ENCODE measurements at places on chromosomes 12 and 14.

GRCh38 chr12:26379777-26380467 lies 184.5 kb downstream of the SSPN start:
- DNase-seq: no peak

- no peak for DNase-seq
These were observed 52.2 kb upstream of the COCH start for GRCh38 chr14:30822080-30822571.

DNA sequence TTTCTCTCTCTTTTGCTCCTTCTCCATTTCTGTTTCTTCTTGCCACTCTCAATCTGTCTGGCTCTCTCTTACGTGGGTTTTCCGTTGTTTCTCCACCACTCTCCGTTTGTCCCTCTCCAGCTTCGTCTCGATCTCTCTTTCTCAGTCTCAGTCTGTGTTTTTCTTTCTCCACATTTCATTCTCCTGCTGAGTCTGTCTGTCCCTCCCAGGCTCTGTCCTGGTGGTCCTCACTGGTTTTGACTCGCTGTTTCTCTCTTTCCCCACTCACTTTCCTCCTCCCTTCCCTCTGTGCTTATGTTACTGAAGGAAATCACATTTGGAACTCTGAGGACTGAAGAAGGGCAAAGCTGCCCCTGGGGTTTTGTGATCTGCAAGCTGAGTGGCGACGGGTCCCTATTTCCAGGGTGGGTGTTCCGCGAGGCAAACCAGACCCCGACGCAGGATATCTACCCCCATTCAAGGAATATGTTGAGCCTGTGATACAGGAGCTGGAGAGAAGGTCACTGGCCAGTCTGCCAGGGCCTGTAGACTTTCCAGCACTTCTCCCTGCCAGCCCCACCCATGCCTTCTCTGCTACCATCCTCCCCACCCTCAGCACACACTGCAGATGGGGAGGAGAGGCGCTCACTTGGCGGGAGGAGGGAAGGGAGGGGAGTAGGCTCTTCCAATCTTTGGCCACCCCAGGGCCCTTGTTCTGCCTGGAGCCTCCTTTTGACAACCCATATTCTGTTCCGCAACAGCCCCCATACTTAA lies 102.7 kb upstream of the MAP1LC3B2 start:
- DNase-seq: no peak

- no peak for DNase-seq
These were observed 48.3 kb downstream of the NFKBIA start for GRCh38 chr14:35355981-35356841.

GRCh38 chr12:68477261-68477772 lies 133.4 kb upstream of the RAP1B start:
- no peak for DNase-seq

GRCh38 chr14:71138448-71139293 lies 231.4 kb downstream of the PCNX1 start:
- no peak for DNase-seq

DNA sequence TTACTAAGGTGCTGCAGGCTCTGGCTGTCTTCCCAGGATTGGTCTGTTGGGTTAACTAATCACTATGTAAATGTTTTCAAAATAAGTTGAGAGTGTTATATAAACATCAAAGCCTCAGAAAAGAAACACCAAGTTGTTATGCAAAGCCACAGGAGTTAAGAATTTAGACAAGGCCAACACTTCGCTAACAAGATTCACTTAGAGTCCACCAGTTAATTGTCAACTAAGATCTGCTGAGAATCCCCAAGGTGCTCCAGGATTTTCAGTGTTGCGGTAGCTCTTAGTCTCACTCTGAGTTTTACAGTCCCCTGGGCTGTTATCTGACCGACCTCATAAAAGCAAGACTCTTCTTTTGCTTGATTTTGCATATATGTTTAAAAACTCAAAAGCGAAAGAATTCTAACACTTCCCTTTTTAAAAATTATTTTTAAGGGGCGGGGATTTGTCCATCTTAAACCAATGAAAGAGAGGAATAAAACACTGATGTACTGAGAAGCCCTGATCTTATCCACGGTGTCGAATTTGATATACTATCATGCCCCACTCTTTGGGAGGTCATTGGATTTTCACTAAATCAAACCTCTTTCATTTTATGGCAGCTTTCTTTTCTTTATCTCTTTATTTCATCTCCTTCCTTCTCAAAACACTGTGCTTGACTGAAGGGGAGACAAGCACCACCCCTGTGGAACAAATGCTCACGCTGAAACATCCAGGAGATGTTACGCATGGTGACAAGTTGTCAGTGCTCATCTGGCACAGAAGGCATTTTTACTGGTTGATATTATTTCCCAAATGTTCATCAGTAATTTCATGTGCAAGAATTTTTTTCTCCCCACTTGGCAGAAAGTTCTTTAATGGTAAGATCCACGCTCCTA lies 7.0 kb downstream of the NIN start:
- DNase-seq: no peak

- no peak for DNase-seq
These were observed 1.0 kb upstream of the NRIP2 start for GRCh38 chr12:2835691-2836403.

DNA sequence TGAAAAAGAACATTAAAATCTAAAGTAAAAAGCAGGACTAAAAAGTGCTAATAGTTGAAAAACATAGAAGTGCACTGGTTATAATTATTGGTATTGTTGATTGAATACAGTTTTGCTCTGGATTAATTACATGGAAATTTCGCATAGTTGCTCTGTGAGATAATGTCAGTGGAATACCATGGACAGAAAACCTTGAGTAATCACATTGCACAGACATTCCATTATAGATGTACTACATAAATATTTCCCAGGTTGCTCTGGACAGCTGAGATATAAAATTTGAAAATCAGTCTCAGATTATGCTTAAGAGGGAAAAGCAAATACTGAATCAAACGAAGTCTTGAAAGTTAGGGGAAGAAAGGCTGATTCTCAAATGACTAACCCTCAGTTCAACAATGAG lies 439.3 kb upstream of the FLRT2 start:
- no peak for DNase-seq

DNA sequence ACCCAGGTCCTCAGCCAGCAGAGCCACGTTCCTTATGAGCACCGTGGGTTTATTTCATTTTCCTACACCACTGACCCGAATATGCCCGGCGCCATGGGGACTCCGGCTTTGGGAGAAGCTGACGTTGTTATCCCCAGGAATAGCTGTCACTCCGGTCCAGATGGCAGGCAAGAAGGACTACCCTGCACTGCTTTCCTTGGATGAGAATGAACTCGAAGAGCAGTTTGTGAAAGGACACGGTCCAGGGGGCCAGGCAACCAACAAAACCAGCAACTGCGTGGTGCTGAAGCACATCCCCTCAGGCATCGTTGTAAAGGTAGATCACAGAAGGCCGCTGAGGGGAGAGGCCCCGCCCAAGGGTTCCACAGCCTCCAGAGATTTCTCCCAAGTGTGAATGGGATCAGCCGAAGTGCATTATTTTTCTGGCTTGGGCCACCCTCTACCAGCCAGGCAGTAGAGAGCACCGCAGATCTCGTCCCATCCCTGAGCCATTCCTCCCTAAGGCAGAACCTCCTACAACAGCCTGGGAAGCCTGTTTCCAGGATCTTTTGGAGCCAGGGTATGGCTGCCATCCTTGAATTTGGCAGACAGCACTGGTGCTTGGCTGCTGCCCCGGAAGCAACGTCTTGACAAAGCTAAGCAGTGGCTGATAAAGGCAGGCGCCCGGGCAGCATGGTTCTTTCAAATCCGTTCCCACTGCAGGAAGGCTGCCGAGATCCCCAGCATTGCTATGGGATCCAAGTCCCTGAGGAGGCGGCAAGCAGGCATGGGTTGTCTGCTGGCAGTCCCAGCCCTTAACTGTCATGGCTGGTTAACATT lies 17.8 kb downstream of the CDK2AP1 start:
- DNase-seq: no peak

- DNase-seq: no peak
These were observed 68.5 kb downstream of the NT5DC3 start for GRCh38 chr12:103772367-103773108.

GRCh38 chr14:70802379-70802778 lies 6.9 kb downstream of the MAP3K9 start:
- DNase-seq: no peak

- DNase-seq: no peak
These were observed 15.1 kb downstream of the CALCOCO1 start for GRCh38 chr12:53712059-53712643.

- DNase-seq: no peak
These were observed 68.6 kb downstream of the MIA2 start for GRCh38 chr14:39302124-39302810.

GRCh38 chr12:96156211-96156610 lies 38.0 kb upstream of the ELK3 start:
- no peak for DNase-seq

GRCh38 chr14:21024585-21025370 lies at the start of gene NDRG2:
Gene NDRG2, minus strand, starts transcription at chr14:21025061. Its CDS starts 1,746 bp downstream, at chr14:21023315.
- no peak for DNase-seq

DNA sequence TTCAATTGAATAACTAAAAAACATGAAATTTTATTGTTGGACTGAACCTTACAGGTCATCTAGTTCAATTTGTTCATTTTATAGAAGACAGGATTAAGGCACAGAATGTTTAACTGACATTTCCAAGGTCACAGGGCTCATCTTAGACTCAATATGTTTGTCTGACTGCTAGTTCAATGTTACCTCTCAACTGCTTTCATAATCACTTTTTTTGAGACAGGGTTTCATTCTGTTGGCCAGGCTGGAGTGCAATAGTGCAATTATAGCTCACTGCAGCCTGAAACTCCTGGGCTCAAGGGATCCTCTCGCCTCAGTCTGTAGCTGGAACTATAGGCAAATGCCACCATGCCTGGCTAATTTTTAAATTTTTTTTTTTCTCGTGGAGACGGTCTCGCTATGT lies 24.4 kb upstream of the ITGA5 start:
- DNase-seq: no peak

- DNase-seq: no peak
These were observed 106.9 kb upstream of the ETV6 start for GRCh38 chr12:11542599-11542998.

GRCh38 chr12:24489939-24490338 lies 459.0 kb downstream of the BCAT1 start:
- DNase-seq: no peak

- no peak for DNase-seq
These were observed 97.6 kb upstream of the SLC38A2 start for GRCh38 chr12:46470036-46470627.

DNA sequence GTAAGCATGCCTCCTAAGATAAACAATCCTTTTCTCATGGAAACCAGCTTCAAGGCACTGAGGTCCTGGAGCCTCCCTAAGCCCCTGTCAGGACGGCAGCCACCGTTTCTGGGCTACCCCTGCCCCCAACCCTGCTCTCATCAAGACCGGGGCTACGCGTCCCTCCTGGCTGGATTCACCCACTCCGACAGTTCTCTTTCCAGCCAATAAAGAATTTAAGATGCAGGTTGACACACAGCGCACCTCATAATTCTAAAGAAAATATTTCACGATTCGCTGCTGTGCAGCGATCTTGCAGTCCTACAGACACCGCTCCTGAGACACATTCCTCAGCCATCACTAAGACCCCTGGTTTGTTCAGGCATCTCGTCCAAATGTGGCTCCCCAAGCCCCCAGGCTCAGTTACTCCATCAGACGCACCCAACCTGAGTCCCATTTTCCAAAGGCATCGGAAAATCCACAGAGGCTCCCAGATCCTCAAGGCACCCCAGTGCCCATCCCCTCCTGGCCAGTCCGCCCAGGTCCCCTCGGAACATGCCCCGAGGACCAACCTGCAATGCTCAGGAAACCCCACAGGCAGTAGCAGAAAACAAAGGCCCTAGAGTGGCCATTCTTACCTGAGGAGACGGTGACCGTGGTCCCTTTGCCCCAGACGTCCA lies 336.3 kb downstream of the TMEM121 start:
- DNase-seq: no peak

GRCh38 chr14:92987713-92988510 lies 65.0 kb downstream of the CHGA start:
- no peak for DNase-seq

- no peak for DNase-seq
These were observed 233.6 kb downstream of the SYT10 start for GRCh38 chr12:33205981-33206380.

Data from cortex of kidney (tissue), 1 donor.